Colonic mucosa (tissue), 4 donors: ENCODE measurements at places on chromosomes 7 and 10. TPM values are rescaled to one million over a fixed set of nuclear protein-coding genes. Genes with fewer than 3 reads are reported as not detected.

The CRTAC1 gene
- total RNA-seq, result 0.17 TPM

The LBX1 gene
- not detected for total RNA-seq

The PAX4 gene
- total RNA-seq, result 0.67 TPM

The RBP3 gene
- total RNA-seq, result not detected

The GNGT1 gene
- total RNA-seq, result not detected

The HOXA1 gene
- 2.0 TPM for total RNA-seq

The C10orf62 gene
- total RNA-seq, result not detected

The TUBB8 gene
- not detected for total RNA-seq

The ADAM8 gene
- 5.7 TPM for total RNA-seq

The DYNC1I1 gene
- 0.54 TPM for total RNA-seq

The ASAH2 gene
- 3.9 TPM for total RNA-seq

The GARIN1A gene
- total RNA-seq, result 0.89 TPM

The TMEM139 gene
- 18.4 TPM for total RNA-seq

The SAP25 gene
- 5.5 TPM for total RNA-seq

The GUSB gene
- 63.7 TPM for total RNA-seq

The TMEM229A gene
- total RNA-seq, result not detected

The UTF1 gene
- total RNA-seq, result not detected

The GIMAP4 gene
- 6.6 TPM for total RNA-seq

The FZD1 gene
- 8.1 TPM for total RNA-seq

The CLRN3 gene
- total RNA-seq, result 76.8 TPM

The DNAH11 gene
- total RNA-seq, result 0.32 TPM

The PTF1A gene
- total RNA-seq, result not detected

The RPEL1 gene
- total RNA-seq, result not detected

The SPDYE11 gene
- total RNA-seq, result not detected

The PTPRN2 gene
- 21.6 TPM for total RNA-seq

The SEC61A2 gene
- 4.6 TPM for total RNA-seq

The CRHR2 gene
- 0.16 TPM for total RNA-seq

The RNF148 gene
- 0.50 TPM for total RNA-seq

The RSPH10B gene
- not detected for total RNA-seq

The NOD1 gene
- total RNA-seq, result 14.0 TPM

The SDK1 gene
- 1.3 TPM for total RNA-seq

The RASA4B gene
- 13.2 TPM for total RNA-seq

The IGF2BP3 gene
- total RNA-seq, result 0.24 TPM

The HHEX gene
- total RNA-seq, result 7.1 TPM

The EGR2 gene
- total RNA-seq, result 0.20 TPM

The HOXA2 gene
- total RNA-seq, result 2.4 TPM

The SLC26A4 gene
- 0.59 TPM for total RNA-seq
